ENCODE measurements at places on chromosomes 16 and 17.

DNA sequence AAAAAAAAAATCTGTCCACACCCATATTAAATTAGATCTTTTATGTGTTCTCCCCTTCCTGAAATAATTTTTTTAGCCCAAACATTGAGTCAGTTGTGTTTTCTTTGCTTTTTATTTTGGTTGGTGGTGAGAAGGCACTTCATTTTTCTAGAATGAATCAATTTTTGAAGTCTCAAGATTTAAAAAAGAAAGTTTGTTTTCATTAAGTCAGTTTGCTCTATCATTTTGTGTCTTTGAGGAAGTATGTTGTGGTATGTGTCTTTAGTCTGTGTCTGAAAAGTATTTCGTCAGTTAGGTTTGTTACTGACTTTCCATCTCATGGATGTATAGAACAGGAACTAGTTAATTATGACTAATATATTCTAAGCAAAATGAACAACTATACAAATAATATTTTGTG lies 3.8 kb downstream of the IGF2BP1 start:
- DNase-seq = no peak

- DNase-seq = no peak
Measured at GRCh38 chr16:85582229-85582991, 30.7 kb upstream of the GSE1 start.

GRCh38 chr17:63109661-63110060 lies 143.6 kb downstream of the TANC2 start:
- no peak for DNase-seq

- no peak for DNase-seq
Measured at GRCh38 chr16:799948-800833, at the start of gene GNG13. GNG13 (minus strand) TSS chr16:800734; CDS start chr16:799077, 1,657 bp downstream.

DNA sequence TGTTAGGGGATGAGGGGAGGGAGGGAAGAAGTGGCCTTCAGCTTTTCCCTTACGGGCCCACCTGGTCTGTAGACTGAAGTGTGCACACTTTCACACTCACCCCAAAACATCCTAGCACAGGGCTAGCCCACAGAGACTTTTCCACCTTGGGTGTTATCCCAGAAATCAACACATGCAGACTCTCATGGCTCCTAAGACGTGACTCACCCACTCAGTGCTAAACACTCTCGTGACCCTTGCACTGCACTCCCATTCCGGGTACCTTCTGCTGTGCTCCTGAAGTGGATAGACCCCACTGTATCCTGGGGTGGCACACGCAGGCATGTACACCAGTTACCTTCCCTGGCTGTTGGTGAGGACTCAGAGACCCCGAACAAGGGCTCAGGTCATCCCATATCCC lies 23.0 kb upstream of the ABCC3 start:
- no peak for DNase-seq

DNA sequence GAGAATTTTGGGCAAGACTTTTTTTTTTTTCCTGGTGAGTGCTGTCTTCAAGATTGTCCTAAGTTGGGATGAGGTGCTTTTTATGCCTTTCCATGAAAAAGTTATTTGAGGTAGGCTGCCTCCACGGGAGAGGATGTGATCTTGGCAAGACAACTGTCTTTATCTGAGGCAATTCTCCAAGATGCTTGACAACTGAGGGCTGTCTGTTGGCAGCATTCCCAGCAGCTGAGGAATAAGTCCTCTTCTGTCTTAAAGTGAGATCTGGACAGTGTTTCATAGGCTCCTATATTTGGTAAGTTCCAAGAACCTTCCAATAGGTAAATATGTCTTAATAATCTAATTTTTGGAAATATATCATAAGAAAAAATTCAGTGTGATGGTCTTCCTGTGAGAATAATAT lies 662.0 kb downstream of the CDH11 start:
- DNase-seq = no peak

GRCh38 chr17:38916771-38917170 lies 8.6 kb upstream of the LASP1NB start:
- DNase-seq = no peak

DNA sequence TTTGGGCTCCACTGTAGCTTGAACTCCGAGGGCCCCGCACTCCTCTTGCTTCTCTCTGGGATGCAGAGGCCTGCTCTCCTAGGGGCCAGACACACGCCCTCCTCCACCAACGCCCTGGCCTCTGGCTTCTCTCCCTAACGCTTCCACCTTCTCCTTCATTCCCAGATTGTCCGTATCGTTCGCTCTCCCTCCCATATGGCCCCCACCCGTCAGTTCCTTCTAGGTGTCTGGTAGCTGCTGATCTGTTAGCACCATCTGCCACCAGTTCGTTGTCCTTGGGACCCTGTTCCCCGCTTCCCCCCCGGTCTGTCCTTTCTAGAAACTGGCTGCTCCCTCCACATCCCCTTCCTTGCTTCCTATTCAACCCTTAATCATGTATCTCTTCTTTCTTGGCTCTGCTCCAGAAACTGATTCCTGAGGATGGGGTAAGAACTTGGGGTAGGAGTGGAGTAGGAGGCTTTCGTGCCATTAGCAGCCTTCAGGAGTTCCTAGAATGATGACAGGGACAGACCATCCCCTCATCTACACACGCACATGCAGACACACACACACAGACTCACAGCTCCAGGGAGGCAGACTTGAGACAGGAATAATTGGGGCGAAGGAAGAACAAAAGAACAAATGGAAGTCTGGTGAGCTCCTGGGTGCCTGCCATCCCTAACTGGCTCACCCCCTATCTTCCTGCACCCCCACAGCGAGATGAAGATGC lies 4.3 kb downstream of the ATP1B2 start:
- DNase-seq = peak; percentile 9

DNA sequence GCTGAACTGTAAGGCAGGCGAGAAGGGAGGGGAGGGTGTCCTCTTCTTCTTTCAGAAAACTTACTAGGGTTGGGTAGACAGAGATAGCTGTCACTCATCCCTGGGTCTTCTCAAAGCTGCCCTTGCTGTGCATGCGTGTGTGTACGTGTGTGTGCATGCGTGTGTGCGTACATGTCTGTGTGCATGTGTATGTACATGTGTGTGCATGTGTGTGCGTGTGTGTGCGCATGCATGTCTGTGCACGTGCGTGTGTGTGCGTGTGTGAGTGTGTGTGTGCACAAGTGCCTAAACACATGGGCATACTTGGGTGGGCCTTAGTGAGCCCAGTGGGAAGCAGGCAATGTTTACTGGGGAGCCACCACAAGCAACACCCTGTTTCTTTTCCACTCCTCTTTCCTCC lies 154.8 kb upstream of the TNRC6C start:
- DNase-seq = no peak

DNA sequence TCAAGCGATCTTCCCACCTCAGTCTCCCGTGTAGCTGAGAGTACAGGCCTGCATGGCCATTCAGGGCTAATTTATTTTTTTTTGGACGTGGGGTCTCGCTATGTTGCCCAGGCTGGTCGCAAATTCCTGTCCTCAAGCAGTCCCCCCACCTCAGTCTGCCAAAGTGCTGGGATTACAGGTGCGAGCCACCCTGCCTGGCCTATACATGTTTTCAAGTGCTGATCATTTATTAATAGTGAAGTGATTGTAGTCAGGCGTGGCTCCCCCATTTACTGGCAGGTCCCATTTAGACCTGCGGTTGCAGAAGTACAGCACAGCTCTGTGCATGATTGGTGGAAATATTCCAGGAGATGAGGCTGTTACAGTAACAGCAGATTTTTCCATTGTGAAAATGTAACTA lies 8.4 kb downstream of the FOXK2 start:
- no peak for DNase-seq

DNA sequence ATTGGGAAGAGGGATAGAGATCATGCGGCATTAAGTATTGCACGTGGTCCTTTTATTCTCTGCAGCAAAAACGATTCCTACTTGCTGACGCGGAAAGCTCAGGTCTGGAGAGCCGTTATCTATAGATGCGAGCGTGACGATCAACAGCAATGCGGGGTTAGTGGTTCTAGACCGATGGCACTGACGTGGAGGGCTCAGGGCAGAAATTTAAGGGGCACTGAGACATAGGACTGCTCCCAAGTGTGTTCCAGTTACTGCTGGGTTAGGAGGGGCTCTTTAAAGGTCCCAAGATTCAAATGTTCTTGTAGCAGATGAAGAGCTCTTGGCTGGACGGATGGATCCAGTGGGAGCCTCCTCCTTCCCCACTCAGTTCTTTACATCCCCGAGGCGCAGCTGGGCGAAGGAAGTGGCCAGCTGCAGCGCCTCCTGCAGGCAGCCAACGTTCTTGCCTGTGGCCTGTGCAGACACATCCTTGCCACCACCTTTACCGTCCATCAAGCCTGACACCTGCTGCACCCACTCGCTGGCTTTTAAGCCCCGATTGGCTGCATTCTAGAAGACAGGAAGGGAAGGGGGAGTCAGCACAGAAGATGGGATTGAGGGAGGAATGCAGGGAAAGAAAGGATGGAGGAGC lies 732 bp upstream of the EXOSC6 start:
- DNase-seq = no peak

- no peak for DNase-seq
Measured at GRCh38 chr16:80804526-80805383, at the start of gene CDYL2. CDYL2 (minus strand) TSS chr16:80804598; CDS start chr16:80804173, 425 bp downstream.

- no peak for DNase-seq
Measured at GRCh38 chr17:64736804-64737492, 74.8 kb upstream of the SMURF2 start.

- no peak for DNase-seq
Measured at GRCh38 chr17:74163836-74164235, 39.6 kb upstream of the RPL38 start.

DNA sequence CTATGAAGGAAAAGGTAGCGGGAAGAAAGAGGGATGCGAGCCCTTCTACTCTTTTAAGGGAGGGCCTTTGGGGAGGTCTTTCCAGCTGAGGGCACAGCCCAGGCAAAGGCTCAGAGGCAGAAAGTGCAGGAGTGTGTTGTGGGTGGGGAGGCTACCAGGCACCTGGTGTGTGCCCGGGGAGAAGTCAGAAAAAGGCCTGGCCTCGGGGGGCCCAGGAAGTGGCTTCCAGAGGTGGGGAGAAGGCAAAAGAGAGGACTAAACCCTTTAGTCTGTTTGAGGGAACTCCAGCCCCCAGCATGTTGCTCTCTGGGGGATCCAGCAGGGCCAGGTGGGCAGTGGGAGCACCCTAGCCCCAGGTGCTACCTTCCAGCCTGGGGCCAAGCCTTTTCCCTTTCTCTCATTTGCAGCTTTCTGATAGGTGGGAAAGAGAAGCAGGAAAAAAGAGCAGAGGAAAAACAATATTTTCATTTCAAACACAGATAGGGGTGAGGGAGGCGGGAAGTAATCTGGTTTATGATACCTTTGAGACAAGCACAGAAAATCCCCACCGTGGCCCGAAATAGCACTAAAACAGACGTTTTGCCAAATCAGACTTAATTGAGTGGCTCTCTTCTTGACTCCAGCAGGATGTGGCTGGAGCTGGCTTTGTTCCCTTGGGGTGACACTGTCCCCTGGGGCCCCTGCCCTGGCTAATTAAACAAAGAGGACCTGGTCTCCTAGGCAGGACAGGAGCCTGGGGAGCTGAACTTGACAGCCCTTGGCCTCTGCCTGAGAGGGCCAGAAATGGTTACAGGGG lies 10.4 kb downstream of the RAI1 start:
- DNase-seq = no peak

DNA sequence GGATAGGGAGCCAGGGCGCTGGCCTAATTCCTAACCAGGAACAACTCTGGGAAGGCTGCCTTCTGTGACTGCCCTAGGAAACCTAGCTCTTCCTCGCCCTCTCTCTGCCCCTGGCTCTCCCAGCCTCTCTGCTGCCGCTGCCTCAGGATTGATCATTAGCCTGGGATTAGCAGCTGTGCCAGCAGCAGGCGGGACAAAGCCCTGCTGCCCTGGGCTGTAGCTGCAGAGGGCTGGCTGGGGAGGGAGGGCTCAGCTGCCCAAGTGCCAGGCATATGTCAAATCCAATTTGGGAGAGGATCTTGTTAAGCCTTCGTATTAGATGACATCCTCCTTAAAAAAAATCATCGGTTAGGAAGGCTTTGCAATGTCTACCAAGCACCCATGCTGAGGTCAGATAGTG lies 144.8 kb upstream of the CCL2 start:
- peak; percentile 57 for DNase-seq

DNA sequence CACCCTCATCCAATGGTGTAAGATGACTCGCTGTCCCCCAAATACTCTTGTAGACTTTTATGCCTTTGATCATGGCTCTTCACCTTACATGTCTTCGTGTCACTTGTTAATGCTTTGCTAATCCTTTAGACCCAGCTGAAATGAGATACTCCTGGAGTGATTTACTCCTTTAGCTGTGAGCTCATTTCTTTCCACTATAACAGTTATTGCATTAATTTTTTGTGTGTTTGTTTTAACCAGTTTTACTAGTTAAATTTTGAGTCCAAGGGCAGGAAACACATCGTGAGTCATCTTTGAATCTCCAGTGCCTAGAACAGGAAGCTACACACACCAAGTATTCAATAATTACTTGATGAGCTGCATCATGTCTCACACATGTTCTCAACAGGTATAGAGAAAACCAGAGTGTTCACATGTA lies 6.5 kb upstream of the CTCF start:
- DNase-seq = no peak

DNA sequence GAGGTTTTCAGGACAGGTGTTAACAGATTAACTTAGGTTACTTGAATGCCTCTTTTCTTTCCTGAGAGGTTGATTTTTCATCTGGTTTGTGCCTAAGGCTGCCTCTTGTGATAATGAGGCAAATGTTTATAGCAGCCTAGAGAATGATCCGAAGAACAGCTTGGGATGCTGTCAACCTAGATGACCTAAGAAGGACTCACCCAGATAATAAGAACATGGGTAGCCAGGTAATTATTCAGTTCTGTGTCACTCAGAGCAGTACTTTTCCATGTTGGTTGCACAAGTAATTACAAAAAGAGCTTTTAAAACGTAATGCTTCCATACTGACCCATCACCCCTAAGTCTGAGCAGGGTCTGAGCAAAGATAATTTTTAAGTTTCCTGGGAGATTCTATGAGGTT lies 60.3 kb downstream of the CHD9 start:
- no peak for DNase-seq

GRCh38 chr16:56311208-56312027 lies 113.9 kb downstream of the AMFR start:
- no peak for DNase-seq

DNA sequence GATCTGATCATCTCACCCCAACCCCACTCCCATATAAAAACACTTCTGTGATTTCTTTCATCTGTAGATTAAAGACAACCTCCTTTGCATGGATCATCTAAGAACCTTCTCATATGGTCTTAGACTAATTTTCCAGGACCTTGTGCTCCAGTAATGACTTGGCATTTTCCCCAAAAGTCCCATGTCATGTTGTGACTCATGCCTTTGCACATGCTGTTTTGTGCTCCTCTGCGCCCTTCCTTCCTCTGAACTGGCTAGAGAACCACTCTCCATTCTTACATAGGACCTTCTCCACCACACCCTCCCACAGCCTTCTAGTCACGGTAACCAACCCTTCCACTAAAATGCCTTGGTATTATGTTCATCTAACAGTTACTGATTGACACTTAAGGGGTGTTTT lies 99.5 kb upstream of the AXIN2 start:
- DNase-seq = no peak

DNA sequence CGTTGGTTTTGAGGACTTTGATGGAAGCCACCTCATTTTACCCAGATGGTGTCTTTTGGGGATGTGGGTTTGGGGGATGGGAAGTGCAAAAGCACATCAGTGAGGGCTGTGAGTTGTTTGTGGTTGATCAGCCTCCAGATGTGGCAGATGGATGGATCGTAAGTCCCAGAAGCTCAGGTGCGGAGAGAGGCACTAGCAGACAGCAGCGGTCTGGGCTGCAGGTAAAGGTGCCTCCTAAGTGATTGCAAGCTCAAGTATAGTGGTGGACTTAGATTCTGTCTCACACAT lies 18.0 kb downstream of the HS3ST3B1 start:
- no peak for DNase-seq

GRCh38 chr17:58331815-58332777 lies 3.5 kb upstream of the TSPOAP1 start:
- DNase-seq = no peak

All from NCI-H524 treated with DMSO at 0.1 percent for 48 hours (cell line).